ENCODE measurements at places on chromosomes 13 and 19.

DNA sequence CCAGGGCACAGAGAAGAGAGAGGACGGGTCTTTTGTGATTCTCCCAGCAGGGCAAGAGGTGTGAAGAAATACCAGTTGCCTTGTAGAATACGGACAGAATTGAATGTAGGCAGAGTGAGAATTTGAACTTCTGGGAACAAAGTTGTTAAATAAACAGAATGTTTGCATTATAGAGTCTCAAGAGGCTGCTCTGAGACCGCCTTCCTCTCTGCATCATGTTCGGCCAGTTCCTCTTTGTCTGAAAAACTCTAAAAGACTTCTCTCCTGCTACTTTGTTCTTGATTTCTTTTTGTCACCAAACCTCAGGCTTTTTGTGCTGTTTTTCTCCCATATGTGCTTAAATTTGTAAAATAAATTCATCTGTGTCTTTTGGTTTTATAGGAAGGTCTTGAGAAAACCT lies 256.4 kb downstream of the DLEU7 start:
- DNase-seq, result no peak

GRCh38 chr13:101399365-101399764 lies 16.9 kb downstream of the NALCN start:
- DNase-seq, result no peak

DNA sequence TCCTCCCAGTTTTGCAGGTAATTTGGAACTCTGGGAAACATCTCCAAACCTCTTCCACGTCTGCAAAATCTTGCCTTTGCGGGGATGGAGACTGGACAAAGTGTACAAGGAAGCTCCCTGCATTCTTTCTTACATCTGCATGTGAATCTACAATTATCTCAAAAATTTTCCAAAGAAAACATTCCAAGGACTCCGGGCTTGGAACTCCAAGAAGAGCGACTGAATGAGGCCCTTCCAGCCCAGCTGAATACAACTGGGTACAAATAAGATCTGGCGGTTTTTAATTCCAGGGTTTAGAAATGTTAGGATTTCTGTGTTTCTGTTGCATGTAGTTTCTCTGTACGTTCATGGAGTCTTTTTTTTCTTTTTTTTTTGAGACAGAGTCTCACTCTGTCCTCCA lies 28.5 kb downstream of the EXOC3L2 start:
- DNase-seq, result no peak

- DNase-seq, result no peak
These were observed 1.6 kb downstream of the ZNF415 start for GRCh38 chr19:53131085-53131590.

GRCh38 chr19:53772943-53773342 lies 51.2 kb downstream of the NLRP12 start:
- peak; percentile 32 for DNase-seq

- no peak for DNase-seq
These were observed 31.0 kb downstream of the CILP2 start for GRCh38 chr19:19568802-19569756.

DNA sequence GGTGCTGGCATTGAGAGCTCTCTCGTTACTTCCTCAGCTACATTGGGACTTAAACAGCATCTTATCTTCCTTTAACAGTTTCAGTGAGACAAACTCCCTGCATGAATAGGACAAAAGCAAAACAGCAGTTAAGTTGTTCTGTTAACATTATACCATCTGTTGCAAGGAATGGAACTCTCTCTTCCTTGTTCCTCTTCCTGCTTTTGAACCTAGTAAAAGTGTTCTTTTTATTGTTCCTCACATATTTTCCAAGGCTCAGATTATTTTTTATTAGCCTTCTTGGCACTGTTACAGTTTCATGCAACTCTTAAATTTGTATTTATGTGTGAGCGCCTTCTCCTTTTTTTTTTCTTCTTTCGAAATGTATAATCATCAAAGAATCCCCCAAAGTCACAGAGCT lies 202.6 kb upstream of the UFM1 start:
- no peak for DNase-seq

DNA sequence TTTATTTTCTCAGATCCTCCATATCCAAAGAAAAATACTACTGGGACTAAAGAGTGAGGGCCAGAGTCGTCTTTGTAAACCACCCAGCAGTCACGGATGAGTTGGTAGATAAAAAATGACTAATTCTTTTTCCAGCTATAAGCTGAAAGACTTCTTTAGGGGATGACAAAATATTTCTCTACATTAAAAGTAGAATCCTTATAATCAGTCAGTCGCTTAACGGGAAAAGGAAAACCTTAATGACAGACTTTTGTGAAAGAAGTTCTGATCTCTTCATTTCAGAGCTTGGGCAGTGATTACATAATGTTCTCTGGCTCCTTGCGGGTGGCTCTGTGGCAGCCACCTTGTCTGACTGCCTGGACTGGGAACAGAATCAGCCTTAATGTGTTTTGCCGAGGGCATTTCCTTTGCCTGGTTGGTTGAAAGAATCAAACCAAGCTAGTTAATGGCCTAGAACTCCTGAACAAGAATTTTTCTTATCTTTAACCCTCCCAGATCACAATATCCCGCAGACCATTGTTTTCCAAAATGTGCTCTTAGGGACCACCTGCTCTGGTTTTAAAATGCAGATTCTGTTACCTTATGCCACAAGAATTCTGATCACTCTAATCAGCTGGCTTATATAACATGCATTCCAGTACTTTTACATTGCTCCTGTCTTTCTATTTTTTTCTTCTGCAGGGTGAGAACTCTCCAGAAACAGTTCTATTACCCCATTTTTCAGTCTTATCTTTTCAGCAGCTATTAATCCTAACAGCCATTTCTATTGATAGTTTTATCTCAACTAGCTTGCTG lies 2.5 kb downstream of the ITM2B start:
- DNase-seq, result peak; percentile 14

- DNase-seq, result no peak
These were observed 7.2 kb downstream of the CDC16 start for GRCh38 chr13:114241918-114242317.

- no peak for DNase-seq
These were observed 228.3 kb downstream of the KLF5 start for GRCh38 chr13:73286942-73287620.

DNA sequence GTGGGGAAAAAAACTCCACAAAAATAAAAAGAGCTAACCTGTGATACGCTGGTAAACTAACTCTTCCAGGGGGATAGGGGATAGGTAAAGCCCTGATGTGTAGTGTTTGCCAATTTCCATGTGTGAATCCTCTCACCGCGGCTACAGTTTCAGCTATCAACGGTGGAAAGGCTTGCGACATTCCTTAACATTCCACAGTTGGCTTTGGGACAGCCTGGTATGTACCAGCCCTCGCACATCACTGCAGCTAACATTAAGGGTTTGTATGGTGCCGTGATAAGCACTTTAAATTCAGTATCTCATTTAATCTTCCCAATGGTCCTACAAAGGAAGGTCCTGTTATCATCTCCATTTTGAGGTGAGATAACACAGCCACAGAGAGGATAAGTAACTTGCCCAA lies 112.4 kb downstream of the KATNAL1 start:
- no peak for DNase-seq

DNA sequence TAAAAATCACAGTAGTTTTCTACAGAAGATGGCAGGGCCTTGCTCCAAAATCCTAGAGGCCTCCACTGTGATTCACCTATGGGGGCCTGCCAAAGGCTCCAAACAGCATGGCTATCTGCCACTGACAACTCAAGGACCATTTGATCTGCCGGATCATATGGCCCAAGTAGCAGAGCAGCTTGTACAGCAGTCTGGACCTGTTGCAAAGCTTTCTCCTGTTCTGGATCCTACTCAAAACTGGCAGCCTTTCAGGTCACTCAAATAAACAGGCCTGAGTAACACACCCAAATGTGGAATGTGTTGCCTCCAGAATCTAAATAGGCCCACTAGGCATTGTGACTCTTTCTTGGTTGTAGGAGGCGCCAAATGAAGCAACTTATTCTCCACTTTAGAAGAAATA lies 1049.3 kb downstream of the PCDH9 start:
- DNase-seq, result no peak

DNA sequence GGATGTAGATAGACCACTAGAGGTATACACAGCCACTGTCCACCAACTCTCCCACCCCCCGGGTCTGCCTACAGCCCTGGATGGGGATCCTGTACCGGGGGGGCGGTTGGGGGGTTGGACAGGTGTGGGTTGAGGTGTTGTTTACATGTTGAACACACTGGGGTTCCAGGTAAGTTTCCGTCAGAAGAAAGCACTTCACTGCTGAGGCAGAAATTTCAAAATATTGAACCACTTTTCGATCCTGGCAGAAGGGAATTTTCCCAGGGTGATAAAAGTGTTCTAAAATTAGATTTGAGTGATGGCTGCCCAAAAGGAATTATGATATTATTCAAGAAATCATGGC lies 6.6 kb upstream of the CEACAM16 start:
- no peak for DNase-seq

Data from CD4-positive, alpha-beta memory T cell (primary cell).